AG08395 (cell line): ENCODE measurements at places on chromosomes 4 and X.

GRCh38 chr4:17174751-17175150 lies 276.3 kb upstream of the LDB2 start:
- no peak for DNase-seq

GRCh38 chr4:40337523-40337922 lies 2.4 kb downstream of the CHRNA9 start:
- no peak for DNase-seq

- peak; percentile 17 for DNase-seq
Observed at GRCh38 chr4:114694770-114695169, 96.2 kb downstream of the UGT8 start.

DNA sequence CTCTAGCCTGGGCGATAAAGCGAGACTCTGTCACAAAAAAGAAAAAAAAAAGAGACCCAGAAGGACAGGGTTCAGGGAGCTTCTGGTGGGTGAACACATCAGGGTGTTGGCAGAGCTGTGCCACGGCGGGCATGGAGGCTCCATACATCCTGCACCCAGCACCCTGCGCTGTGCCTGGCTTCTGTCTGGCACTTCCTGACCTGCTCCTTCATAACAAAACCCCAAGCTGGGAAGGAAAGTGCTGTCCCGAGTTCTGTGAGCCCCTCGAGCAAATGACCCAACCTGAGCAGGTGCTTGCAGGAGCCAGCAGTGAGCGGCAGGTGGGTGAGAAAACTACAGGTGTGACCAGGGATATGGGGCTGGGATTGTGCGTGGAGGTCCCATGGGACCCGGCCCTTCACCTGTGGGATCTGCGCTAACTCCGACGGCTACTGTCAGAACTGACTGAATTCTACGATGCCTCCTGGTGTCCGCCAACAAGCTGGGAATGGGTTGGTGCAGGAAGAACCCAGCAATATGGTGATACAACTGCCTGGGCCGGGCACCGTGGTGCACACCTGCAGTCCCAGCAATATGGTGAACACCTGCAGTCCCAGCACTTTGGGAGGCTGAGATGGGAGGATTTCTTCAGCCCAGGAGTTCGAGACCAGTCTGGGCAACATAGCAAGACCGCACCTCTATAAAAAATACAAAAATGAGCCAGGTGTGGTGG lies 18.9 kb downstream of the ASMTL start:
- DNase-seq: no peak

DNA sequence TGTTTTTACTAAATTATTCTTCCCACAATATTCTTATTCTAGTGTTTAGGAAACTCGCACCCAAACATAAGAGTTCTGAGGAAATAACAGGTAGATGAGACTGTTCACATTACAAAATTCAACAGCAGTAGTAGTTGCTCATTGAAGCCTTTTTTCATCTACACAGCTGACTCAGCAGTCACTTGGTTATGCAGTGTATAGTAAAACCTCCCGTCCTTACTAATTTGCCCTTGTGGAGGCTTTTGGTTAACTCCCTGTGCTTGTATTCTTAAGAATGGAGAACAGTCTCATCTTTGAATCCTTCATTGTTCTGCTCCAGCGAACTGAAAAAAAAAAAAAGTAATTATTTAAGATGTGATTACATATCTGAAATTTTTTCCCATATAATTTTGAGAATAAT lies 1716.6 kb downstream of the PCDH7 start:
- DNase-seq: no peak

DNA sequence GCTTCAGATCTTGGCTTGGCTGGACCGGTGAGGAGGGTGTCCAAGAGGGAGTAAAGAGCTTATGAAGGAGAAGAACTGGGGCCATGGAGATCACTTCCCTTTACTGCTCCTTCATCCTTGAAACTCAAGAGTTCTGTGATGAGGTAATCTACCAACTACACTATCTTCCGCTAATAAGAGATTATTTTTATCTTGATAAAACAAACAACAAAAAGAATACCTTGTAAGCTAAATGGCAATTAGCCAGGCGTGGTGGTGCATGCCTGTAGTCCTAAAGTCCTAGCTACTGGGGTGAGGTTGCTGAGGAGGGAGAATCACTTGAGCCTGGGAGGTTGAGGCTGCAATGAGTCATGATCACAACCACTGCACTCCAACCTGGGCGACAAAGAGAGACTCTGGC lies 47.4 kb downstream of the HAUS3 start:
- DNase-seq: no peak

GRCh38 chr4:16733509-16733908 lies 164.9 kb downstream of the LDB2 start:
- no peak for DNase-seq

DNA sequence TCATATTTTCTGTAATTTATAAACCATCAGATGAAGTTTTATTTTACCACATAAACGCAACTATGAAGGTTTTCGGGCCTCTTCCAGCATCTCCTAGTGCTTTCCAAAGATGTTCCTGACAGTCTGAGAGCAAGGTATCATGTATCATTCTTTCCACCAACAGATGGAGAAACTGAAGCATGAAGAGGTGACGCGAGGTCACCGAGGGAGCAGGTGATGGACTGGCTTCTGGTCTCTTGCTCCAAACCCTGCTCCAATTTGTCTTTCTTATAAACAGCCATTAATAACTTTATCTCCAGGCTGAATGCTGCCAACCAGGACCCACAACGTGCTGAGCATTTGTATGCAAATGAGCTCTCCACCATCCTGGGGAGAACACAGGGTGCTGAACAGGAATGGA lies 86.3 kb upstream of the MAML3 start:
- DNase-seq: no peak

GRCh38 chr4:101158134-101158482 lies 189.2 kb downstream of the PPP3CA start:
- DNase-seq: peak; percentile 58

DNA sequence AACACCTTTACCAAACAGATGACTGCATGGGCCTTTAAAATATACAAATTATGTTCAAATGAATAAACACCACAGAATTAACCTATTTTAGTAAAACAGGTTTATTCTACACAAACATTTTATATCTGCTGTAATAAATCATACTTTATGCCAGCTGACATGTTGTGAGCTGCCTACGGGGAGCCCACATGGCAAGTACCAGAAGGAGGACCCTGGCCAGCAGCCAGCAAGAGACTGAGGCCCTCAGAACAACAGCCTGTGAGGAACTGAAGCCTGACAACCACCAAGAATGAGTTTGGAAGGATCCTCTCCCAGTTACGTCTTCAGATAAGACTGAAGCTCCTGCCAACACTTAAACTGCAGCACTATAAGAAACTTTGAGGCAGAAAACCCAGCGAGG lies 377.0 kb downstream of the PDGFC start:
- no peak for DNase-seq

DNA sequence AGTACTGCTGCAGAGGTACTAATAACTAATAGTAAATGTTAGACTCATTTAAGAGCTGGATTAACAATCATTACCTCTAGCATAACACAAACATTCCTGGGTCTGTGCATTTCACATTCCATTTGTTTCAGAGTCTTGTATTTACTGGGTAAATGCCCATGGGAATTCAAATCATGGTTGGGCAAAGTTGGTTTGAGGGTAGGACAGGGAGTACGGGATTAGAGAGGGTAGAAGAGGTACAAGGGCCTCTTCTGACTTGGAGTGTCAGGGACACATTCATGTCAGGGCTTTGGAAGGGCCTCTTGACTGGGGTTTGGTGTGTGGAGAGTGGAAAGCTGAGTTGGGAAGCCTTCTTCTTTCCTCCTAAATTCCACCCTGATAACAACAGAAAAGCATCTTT lies 65.9 kb downstream of the WWC2 start:
- DNase-seq: no peak

DNA sequence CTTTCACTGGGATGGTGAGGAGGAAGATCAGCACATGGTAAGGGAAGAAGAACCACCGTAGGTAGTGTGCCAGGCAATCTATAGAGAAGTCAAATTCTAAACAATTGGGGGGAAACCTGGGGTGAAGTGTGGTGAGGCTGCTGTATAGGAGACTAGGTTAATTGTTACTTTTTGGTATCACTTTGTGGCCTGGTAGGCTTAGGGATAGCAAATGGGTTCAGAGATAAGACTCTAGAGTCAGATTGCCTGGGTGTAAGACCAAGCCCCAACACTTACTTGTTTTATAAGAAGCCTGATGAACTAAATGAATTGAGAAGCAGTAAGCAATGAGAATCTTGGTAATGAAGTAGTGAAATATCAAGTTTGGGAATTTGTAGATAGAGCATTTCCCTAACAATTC lies 8.7 kb downstream of the SMAD1 start:
- no peak for DNase-seq

DNA sequence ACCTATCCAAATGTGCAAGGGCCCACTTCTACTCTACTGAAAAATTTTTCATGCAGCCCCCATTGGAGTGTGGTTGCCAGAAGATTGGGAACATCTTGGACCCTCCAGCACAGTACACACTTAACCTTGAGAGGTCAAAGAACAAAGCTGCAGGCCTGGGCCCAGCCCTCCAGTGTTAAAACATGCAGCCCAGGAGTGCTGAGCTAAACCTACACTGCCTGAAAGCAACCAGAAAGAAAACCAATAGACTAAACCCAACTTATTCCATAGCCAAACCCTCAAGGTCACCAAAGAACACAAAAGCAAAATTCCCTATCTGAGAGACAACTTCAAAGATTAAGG lies 47.9 kb downstream of the TECRL start:
- no peak for DNase-seq

DNA sequence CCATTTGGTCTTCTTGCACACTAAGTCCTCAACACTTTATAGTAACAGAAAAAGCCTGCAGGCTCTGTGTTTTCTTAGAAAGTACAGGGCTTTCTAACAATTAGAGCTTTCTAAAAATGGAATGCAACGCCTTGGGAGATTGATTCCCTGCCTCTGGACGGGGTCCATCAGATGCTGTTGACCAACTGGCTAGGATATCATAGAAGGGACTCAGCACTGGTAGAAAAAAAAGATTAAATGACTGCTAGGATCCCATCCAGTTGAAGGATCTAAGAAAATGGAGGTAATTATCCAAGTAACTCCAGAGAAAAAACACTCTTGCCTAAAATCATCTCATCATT lies 39.5 kb downstream of the USP46 start:
- DNase-seq: no peak

DNA sequence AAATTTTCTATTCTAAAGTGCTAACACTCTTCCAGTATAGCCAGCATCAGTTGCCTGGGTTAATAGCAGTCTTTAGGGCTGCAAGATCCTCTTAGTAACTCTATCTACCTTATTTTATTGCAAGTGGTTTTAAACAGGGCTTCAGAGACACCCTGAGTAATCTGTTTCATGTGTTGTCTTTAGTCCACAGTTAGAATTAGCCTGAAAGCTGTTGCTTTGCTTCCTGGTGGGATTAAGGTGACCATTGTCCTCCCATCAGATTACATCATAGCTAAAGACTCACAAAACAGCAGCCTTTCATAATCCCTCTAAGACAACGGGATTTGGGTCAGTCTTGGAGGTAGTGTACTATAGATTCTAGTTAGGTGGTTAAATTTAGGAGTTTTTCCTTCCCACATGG lies 7.5 kb downstream of the UCHL1 start:
- DNase-seq: no peak

DNA sequence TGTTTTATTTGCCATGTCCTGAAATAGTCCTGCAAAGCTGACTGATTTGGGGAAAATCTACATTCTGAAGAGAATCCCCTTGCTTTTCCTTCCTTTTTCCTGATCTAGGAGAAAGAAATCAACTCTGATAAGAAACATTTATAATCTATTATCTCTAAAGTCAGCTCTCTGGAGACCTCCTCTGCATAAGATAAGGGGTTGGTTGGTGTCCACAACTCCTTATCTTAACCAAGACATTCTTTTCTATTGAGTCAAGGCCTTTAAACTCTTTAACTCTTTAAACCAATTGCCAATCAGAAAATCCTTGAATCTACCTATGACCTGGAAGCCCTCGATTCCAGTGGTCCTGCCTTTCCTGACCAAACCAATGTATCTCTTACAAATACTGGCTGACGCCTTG lies 373.6 kb upstream of the RASGEF1B start:
- DNase-seq: no peak

- peak; percentile 67 for DNase-seq
Observed at GRCh38 chrX:50579955-50580354, 109.3 kb upstream of the DGKK start.

- no peak for DNase-seq
Observed at GRCh38 chrX:108216405-108216804, 124.8 kb downstream of the ATG4A start.

DNA sequence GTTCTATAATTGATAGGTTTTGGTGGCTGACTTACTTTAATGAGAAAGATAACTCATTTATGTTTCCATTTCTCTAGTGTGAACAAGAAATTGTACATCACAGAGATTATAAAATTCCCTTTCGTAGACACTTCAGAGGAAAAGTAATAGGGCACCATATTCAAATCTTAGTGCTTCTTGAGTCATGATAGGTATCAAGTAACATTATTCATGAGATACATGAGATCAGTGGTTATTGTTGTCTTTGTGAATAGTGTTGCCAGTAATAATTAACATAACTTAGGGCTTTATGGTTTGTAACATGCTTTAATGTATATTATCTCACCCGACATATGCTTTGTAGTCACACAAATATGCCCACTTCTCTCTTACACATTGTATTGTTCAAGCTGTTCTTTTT lies 73.7 kb upstream of the IL15 start:
- DNase-seq: no peak

DNA sequence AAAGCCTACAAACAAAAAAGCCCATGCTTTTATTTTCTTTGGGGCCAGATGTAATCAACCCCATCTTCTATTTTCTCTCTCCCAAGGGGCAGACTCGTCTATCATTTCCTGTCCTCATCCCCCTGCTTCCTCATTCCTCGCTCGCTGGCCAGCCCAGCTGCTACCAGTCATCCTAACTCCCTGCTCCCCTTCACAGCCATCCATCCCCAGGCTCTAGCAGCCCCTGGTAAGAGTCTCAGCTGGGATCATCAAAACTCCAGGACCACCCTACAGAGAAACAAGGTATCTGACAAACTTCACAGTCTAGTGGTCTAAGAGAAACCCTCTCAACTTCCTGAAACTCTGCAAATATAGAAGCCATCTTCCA lies 23.6 kb downstream of the SH3KBP1 start:
- no peak for DNase-seq

GRCh38 chr4:114323841-114324240 lies 274.8 kb upstream of the UGT8 start:
- DNase-seq: no peak

DNA sequence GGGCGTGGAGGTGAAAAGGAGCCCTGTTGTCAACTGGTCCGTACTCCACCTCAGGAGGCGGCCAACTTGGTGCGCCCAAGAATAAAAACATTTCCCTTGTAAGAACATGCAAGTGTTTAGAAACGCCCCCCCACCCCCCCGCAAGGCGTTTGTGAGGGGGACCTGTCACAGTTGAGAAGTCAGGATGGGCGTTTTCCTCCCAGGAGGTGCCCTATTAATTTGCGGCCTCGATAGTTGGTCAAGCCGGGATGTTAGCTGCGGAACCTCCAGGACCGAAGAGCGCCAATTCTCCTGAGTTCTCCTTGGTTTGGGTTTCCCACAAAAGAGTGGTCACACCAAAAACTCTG lies 651 bp upstream of the SAP30 start:
- no peak for DNase-seq

GRCh38 chr4:143302536-143302935 lies 34.1 kb upstream of the GAB1 start:
- DNase-seq: peak; percentile 35

GRCh38 chr4:150423503-150423902 lies 158.4 kb upstream of the MAB21L2 start:
- no peak for DNase-seq

- DNase-seq: no peak
Observed at GRCh38 chr4:153151535-153152455, 52.4 kb upstream of the TRIM2 start.

- DNase-seq: no peak
Observed at GRCh38 chrX:805103-805670, 174.6 kb downstream of the SHOX start.
